ENCODE measurements at places on chromosomes 4 and X.

GRCh38 chr4:89438102-89438831, 130.7 kb upstream of the GPRIN3 start:
- no peak for DNase-seq

DNA sequence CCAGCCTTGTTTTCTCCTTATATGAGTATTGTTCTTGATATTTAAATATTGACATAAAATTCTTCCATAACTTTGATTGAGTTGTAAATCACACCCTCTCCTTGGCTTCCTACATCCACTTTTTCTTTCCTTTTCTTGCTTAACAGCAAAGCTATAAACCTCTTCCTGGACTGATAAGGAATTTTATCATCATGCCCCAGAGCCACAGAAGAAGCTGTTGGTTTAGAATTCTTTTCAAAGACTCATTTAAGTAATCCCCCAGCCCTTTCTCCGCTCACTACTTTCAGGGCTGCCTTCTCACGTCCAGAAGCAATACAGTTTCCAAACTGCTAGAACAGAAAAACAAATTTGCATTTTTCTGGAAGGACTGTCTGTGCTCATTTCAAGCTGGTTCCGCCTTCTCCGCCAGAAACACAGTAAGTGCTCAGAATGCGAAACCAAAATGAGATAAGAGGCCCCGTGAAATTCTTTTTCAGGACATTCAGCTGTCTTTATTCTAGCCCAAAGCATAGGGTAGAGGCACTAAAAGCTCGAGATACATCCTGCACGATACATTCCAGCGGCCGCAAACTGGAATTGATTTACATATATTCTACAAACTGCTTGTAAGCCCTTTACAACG, 849 bp downstream of the MID1 start:
- DNase-seq: no peak

DNA sequence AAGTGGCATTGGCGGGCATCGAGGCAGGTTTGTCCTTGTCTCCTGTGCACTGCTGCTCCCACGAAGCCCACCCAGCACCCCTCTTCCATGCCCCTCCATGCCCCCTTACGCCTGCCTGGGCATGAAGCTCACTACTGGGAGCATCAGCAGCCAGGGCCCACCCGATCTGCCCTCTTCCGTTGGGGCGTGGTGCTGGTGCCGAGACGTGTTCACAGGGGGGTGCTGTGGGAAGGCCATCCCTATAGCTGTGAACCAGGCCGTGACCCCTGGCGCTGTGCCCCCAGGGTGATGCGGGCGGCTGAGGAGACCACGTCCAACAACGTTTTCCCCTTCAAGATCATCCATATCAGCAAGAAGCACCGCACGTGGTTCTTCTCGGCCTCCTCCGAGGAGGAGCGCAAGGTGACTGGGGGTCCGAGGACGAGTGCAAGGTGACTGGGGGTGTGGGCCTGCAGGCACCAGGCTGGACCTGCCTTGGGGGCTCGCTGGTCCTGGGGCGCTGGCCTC, 19.3 kb upstream of the ADD1 start:
- DNase-seq: no peak

- peak; percentile 76 for DNase-seq
Observed at GRCh38 chr4:8537041-8537461, 43.1 kb upstream of the GPR78 start.

DNA sequence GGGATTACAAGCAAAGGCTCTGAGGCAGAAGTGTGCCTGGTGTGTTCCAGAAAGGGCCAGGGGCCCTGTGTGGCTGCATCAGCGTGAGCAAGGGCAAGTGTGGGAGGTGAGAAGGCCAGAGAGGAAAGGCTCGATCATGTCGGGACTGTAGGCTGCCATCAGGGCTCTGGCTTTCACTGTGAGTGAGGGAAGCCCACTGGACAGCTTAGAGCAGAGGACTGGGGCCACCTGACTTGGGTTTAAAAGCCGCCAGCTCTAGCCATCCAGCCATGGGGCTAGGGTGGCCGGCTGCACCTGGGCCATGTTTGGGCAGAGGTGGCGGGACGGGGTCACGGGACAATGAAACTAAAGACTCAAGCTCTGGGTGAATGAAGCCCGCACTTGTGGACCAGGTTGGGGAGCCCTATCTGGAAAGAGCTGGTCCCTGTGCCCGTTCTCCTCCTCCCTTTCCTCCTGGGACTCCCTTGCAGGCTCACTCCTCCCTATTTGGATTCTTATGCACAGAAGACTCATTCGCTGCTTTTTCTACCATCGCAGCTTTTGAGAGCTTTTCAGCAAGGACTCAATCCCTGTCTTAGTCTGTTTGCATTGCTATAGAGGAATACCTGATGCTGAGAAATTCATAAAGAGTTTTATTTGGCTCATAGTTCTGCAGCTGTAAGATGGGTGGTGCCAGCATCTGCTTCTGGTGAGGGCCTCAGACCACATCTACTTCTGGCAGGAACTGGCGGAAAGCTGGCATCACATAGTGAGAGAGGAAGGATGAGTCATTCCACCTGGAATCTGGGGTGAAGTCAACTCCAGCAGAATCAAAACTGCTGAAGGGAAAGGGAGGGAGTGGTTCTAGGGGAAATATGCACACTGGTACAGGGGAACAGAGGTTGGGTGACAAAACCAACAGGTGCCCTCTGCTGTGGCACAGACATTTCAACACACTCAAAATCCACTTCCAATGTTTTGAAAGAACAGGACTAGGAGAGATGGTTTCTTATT, 15.3 kb downstream of the CTAG1B start:
- no peak for DNase-seq

GRCh38 chrX:107600366-107600765, 27.9 kb upstream of the PRPS1 start:
- DNase-seq: no peak

- no peak for DNase-seq
Observed at GRCh38 chr4:185681604-185682003, 130.4 kb downstream of the SORBS2 start.

DNA sequence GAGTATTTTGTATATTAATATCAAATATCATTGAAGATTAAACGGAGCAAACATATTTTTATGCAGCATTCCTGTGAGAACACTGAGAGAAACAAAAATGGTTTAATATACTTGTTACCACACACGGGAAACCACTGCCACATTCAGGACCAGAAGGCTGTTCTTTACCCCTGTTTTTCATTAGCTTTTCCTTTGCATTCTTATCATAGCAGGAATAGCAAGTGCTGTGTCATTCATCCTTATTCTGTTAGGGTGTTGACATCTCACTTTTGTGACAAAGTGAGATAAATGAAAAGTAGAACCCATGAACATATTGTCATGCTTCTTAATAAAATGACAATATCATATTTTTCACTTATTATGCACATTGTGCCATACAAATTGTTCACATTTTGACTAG, 212.4 kb upstream of the NDST4 start:
- DNase-seq: no peak

DNA sequence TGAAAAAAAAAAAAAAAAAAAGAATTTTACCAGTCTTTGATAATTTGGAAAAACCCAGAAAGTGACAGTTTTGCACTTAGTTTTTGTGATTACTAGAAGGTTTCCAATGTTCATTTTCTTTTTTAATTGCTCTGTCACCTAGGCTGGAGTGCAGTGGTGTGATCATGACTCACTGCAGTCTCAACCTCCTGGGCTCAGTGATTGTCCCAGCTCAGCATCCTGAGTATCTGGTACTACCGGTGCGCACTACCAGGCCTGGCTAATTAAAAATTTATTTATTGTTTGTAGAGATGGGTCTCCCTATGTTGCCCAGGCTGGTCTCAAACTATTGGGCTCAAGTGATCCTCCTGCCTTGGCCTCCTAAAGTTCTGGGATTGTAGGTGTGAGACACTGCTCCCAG, 3.3 kb downstream of the NUDT9 start:
- no peak for DNase-seq

Data from AG04450 (cell line).